ENCODE measurements at places on chromosomes 5 and 9.

GRCh38 chr5:78727786-78728761, 79.5 kb upstream of the LHFPL2 start:
- DNase-seq, result peak; percentile 55

- DNase-seq, result no peak
These were observed 103.0 kb downstream of the PCSK1 start for GRCh38 chr5:96329886-96330529.

- no peak for DNase-seq
These were observed 46.2 kb upstream of the FCN2 start for GRCh38 chr9:134834217-134834956.

- peak; percentile 19 for DNase-seq
These were observed 92.6 kb downstream of the RASEF start for GRCh38 chr9:82970359-82970758.

GRCh38 chr5:16482891-16483290, 17.3 kb upstream of the ZNF622 start:
- no peak for DNase-seq

- no peak for DNase-seq
These were observed 230.0 kb upstream of the IRX1 start for GRCh38 chr5:3365501-3366215.

DNA sequence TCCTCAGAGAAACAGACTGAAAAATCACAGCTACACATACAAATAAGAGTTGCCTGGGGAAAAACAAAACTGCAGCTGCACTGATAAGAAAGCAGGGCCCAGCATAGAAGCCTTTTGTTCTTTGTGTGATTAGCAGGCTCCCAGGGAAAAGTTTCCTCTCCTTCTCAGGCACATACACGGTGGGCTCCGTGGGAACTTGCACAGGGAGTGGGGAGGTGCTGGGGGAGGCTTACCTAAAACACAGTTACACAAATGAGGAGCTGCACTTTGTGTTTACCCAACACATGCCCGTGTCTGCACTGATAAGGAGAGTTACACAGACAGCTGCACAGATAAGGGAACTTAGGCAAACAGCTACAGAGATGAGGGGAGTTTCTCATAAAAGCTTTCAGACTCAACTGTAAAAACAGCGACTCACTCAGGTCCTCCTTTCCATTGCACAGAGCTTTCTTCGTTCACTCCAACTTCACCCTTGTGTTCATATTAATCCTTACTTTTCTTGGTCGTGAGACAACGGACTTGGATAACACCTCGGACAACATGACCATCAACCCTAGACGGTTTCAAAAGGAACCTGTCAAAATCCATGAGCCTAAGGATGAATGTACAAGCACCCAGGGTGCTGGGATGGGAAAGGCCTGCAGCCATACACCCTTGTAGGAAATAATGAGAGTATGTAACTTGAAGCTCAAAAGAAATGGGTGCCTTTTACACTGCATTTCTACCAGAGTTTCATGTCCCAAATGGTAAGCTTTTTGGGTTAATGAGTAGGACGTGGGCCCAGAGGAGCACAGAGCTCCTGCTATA, 50.8 kb downstream of the SERINC5 start:
- DNase-seq, result no peak

DNA sequence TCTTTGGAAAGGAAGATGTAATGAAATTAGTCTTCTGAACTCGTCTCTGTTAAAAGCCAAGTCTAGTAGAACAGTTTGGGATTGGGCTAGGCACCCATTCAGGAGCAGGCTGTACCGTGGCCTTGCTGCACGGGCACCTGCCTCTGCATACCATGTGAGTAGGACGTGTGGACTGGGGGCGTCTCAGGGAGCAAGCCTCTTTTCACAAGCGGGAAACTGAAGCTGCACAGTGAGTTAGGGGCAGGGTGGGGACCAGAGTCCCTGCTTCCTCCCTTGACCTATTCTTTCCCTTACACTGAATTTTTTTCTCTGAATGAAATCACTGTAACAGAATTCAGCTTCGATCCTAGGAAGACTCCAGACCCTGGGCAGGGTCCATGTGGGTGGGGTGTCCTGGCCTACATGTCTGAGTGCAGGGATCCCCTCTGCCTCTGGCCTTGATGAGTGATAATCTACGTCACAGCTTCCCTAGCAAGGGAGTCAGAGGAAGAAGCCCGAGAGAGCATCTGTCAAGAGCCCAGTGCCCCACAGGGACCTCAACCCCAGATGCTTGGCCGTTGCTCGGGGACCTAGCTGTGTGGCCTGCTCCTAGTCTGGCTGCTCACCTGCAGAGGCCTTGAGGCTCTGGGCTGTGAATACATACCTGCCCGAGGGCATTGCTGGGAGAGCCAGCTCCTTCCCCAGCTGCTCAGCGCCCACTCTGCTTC, 15.1 kb downstream of the PHF2 start:
- DNase-seq, result no peak

GRCh38 chr9:130372057-130372456, 72.7 kb upstream of the ASS1 start:
- no peak for DNase-seq

DNA sequence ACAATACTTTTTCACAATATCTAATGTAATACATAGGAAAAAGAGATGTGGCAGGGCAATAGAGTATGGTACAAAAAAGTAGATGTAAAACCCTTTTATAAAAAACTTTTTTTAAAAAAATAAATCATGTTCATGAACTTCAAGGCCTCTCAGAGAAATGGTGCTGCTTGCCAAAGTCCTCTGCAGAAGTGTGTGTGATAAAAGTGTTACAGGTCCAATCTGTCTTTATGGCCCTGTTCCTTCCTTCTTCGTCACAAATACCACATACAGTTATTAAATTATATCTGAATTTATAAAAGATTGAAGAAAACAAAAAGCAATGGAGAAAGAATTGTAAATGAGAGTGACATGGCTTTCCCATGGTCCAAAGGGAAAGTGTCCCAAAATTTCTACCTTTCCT, 21.7 kb upstream of the CCNH start:
- DNase-seq, result no peak

DNA sequence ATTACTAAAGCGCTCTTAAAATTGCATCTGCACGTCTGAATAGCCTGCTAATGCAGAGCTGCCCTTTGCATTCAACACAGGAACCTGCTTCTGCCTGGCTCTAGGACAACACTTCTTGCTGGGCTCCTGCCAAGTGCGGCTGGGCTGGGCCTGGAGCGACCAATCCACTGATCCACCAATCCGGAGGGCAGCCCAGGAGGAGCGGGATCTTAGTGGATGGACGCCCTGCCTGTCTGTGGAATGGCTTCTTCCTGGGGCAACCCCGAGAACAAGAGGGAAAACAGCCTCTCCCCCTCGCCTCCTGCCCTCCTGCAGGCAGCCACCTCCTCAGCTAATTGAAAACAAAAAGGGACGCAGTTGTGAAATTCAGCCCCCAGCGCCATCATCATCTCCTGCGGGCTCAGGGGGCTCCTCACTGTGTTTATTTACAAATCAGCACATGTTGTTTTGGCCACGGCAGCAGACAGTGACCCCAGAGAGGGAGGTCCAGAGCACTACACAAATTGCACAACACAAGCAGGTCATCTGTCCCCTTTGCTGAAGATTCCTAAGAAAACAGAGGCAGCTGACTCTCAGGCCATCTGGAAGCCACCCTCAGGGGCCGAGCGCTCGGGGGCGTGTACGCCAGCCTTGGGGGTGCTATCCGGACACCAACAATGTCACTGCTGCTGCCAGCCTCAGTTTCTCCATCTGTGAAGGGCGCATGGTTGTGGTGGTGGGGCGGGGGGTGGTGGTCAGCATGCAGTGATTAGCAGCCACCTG, 57.3 kb downstream of the GADD45G start:
- DNase-seq, result peak; percentile 98

DNA sequence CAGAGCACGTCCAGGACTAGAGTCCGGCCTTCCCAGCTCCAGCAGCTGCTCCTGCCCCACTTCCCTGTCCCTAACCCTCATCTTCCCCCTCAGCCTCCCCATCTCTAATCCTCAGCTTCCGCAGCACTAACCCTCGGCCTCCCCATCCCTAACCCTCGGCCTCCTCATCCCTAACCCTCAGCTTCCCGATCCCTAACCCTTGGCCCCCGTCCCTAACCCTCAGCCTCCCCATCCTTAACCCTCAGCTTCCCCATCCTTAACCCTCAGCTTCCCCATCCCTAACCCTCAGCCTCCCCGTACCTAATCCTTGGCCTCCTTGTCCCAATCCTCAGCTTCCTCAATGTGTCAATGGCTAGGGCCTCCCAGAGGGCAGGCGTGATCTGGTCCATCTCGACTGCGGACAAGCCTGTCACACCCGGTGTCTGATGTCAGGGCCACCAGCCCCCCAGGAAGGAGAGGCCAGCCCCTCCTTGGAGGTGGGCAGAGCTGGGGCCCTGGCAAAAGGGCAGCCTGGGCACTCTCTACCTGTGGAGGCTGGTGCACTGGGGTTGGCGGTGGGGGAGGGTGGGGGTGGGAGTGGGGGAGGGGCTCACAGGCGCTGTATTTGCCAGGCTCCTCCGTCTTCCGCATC, 1.4 kb downstream of the OBP2B start:
- no peak for DNase-seq

GRCh38 chr5:173638126-173639040, 21.9 kb upstream of the BOD1 start:
- no peak for DNase-seq

GRCh38 chr9:34492051-34492450, 30.7 kb downstream of the ENHO start:
- no peak for DNase-seq

DNA sequence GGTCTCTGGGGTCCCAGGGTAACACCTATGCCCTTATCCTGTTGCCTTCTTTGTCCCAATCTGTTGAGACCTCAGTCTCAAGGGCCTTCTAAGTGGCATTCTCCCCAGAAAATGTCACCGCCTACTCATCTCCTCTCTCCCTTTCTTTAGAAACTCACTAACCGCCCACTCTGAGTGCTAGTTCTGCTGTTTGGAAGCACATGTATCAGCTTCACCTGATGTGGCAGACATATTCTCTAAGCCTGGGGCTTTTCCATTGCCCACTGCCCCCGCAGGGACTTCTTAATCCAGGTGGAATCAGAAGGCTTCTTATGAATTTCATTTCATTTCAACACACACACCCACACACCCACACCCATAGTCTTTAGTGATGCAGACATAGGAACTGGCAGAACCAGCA, 165.1 kb downstream of the ASTN2 start:
- no peak for DNase-seq

GRCh38 chr9:124375726-124376125, 39.5 kb downstream of the PSMB7 start:
- no peak for DNase-seq

GRCh38 chr5:171323007-171323406, 14.0 kb downstream of the TLX3 start:
- no peak for DNase-seq

DNA sequence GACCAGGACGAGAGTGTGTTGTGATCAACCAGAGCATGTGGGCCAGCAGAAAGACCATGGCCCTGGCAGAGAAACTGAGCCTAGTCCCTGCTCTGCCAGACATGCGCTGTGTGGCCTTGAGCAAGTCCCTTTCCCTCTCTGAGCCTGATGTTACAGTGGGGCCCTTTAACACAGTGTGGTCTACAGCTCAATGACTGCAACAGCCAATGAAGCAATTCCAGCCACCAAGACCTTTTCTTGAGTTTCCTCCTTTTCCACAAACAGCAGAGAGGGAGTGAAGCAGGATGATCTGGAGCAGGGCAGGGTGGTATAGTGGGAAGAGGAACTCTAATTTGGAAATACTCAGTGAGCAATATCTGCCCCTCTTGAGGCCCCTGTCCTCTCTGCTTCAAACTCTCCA, 25.8 kb upstream of the ARSI start:
- DNase-seq, result no peak

All from esophagus muscularis mucosa (tissue), 4 donors.